ENCODE measurements at places on chromosomes 6 and 20.

DNA sequence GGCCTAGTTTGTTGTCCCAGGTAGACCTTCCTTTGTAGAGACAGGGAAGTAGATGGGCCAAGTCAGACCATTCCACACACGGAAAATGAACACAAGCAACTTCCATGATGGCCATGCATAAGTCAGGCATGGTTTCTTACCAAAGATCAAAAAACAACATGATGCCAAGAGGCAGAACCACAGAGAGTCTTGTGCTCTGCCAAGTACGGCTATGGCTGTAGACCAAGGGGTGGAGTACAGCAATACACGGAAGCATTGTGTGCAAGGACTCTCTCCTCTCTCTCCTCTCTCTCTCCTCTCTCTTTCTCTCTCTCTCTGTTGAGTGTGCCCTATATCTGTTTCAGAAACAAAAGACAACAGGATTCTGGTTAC lies 4.8 kb upstream of the DUSP22 start:
- no peak for DNase-seq

- no peak for DNase-seq
Observed at GRCh38 chr6:160791459-160791858, 89.4 kb downstream of the PLG start.

DNA sequence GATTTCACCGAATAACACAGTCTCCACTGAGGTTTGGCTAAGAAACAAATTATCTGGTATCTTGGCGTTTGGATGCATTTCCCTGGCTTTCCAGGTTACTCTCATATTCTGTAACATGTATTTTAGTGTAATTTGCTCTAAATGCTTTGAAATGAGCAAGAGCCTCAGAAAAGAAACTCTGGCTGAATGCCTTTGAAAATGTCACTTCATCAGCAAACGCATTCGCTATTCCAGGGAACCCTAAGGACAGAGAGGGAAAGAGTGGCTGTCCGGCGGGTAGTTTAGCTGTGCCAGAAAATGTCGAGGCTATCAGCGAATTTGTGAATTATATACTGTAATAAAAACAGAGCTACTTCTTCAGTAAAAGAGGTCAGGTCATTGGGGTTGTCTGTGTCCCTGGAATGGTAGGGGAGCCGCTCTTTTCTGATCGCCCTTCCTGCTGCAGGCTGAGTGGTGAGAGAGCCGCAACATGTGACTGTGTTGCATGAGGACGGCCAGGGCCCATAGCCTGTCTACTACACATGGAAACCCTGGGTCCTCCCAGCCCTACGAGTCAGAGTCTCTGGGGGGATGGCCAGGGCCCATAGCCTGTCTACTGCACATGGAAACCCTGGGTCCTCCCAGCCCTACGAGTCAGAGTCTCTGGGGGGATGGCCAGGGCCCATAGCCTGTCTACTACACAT lies 57.3 kb downstream of the SMOC2 start:
- no peak for DNase-seq

DNA sequence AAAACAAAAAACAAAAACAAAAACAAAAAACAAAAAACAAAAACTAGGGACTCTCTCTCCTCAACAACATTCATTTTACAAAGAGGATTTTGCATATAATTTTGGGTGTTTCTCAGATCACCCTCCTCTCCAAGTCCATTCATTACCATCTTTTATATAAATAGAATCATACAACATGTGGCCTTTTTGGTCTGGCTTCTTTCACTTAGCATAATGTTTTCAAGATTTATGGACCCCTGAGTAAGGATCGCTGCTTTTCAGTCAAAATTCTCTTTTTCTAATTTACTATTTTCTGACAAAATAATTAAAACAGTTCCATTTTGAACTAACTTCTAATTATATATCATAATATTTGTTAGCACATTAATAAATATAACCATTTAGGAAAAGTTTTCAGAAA lies 94.8 kb downstream of the UBE3D start:
- no peak for DNase-seq

DNA sequence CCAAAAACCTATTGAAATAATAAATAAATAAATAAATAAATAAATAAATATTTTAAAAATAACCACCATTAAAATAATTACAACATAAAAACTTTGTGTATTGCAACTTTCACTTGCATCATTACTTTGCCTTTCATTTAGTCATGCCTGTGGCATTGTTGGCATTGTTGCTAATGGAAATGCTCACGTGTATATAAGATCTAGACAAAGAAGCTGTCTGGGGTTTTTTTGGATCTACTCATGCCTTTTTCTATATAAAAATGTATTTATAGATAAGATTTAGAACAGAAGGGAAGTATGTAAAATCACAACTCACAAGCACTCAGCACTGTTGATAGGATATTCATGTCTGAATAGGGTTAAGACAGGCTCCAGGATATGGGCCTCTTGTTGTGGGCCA lies 27.9 kb downstream of the GFRA4 start:
- DNase-seq = no peak

GRCh38 chr20:58755766-58756449 lies 63.3 kb downstream of the NPEPL1 start:
- DNase-seq = no peak

DNA sequence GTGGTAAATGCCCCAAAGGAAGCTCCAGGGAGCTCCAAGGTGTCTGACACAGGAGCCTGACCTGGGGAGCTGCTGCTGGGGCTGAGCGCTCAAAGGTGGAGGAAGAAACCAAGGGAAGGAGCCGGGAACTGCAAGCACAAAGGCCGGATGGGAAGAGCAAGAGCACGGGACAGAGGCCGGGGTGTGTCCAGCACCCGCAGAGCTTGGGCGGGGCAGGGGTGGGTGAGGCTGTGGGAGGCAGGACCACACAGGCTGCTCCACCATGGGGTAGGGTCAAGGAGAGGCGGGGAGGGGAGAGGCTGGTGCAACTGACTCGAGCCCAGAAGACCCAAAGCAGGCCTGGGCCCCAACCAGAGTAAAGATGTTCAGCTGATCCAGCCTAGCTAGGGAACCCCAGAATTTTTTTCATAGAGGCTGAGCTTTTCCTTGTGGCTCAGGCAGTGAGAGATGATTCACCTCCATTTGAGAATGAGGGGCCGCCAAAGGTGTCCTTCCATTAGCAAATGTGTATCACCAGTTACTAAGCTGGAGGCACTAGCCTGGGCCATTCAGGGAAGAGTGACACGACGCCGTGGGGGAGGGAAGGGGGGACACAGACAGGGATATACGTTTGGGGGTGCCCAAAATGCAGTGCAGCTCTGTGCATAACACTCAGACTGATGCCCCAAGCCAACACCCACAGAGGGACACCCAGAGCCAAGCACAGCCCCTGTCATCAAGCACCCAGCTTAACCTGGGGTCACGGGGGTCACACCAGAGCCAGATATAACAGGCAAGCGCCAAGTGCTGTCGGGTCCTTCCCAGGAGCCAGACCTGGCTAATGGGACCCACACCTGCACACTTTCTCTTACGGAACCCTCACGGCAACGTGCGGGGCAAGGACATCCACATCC lies 21.3 kb upstream of the TLDC2 start:
- DNase-seq = no peak
